ENCODE measurements at places on chromosomes 3 and 15. TPM values are rescaled to one million over a fixed set of nuclear protein-coding genes. Genes with fewer than 3 reads are reported as not detected.

CD86 gene
- 6.2 TPM for polyA plus RNA-seq

DLEC1 gene
- polyA plus RNA-seq, result 0.84 TPM

SLC9C1 gene
- not detected for polyA plus RNA-seq

NOX5 gene
- polyA plus RNA-seq, result not detected

ZBBX gene
- polyA plus RNA-seq, result not detected
